NCI-H226 (cell line): ENCODE measurements at places on chromosomes 13 and 19.

DNA sequence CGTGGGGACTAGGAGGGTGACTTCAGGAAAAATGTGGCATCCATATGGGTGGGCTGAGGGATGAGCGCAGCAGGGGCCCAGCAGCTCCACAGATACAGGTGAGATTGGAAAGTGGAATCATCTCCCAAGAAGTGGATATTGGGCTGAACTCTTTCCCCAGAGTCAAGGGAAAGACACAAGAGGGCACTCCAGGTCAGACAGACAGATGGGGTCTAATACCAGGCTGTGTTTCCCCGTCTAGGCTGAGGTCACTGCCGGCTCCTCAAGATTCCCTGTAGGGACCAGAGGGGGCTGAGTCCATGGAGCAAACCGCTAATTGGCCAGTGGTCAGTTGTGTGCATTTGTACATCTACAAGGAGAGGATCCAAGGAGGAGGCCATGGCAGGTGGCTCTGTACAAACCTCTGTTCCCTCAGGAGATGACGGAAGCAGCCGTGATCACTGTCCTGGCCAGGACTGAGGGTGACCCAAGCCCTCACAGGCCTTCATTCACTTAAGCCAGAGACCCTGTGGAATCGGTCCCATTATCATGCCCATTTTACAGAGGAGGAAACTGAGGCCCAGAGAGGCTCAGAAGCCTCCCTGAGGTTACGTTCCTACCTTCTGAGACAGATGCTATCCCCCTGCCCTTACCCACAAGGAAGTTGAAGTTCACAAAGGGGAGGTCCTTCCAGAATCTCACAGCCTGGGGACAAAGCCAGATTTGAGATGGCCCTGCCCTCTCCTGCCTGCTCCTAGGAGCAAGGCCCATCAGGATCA, 14.9 kb upstream of the IGLON5 start:
- DNase-seq, result no peak

GRCh38 chr19:31781542-31781941, 432.3 kb upstream of the TSHZ3 start:
- DNase-seq, result no peak

- no peak for DNase-seq
Observed at GRCh38 chr13:80408270-80408669, 67.3 kb upstream of the SPRY2 start.

GRCh38 chr19:7442423-7442822, 46.4 kb downstream of the PEX11G start:
- DNase-seq, result no peak

- DNase-seq, result no peak
Observed at GRCh38 chr13:70817576-70817975, 709.3 kb upstream of the KLHL1 start.
